ENCODE measurements at places on chromosomes 7 and 10. TPM values are rescaled to one million over a fixed set of nuclear protein-coding genes. Genes with fewer than 3 reads are reported as not detected.

The PITX3 gene
- 6.5 TPM for total RNA-seq

The PRXL2A gene
- not detected for total RNA-seq

The CYP2C19 gene
- not detected for total RNA-seq

The UBE2D1 gene
- total RNA-seq = 18.5 TPM

The GBX1 gene
- not detected for total RNA-seq

The PNLIPRP2 gene
- not detected for total RNA-seq

The TUBB8 gene
- total RNA-seq = not detected

DNA sequence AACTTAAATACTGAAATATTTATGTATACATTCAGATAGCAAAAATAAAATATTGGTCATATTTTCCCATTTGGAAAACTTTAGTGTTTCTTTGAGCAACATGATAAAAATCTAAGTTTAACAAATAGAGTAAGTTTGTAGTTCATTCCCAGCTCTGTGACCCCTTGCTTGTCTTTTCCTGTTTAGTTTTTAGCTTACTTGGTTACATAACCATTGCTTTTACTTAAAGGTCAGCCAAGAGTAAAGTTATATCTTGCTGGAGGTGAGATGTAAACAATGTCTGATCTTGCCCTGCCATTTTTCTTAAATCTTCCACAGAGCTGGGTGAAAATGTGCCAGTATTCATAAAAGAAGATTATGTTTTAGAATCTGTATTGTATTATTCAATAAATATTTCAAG is 46.7 kb upstream of the MDFIC start:
- no peak for DNase-seq

DNA sequence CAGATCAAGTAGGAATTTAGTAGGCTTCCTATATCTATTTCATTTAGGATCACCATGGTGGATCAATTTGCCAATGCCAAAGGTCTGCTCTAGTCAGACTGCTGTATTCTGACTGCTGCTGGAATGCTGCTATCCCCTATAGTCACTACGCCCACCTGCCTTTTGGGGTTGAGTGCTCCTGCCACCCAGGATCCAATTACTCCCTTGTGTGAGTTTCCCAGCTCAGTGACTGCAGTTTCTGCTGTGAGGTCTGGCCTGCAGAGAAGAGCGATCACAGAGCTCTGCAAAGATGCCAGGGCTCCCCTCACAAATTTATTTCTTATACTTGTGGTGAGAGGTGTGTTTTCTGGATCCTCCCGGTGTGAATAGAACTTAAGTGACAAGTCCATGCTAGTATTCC is 88.1 kb upstream of the FOXI2 start:
- DNase-seq = no peak

GRCh38 chr7:130024390-130024789 is 26.8 kb downstream of the ZC3HC1 start:
- DNase-seq = no peak

DNA sequence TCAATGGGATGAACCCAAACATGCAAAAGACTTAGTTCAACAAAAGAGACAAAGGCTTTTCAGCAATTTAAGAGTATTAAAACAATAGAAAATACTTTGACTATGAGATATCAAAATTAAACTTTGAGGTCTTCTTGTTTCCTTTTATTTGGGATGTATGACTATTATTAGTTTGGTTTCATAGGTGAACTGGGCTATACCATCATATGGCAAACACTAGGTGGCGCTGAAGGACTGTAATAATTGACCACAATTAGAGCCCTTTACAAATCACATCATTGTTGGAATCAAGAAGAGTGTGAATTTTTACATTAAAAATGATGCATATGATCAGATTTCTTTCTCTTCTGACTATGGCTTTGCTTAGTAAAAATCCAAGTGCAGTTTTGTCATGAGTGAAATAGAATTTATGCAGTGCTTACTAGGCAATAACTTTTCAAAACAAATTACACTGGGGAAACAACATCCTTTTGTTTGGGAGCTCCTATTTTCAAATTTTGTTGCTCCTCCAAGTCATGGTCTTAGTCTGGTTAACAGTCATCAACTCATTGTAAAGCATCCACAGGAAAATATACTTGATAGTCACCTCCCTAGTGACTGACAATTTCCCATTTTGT is 14.7 kb upstream of the NXPH1 start:
- DNase-seq = peak; percentile 65

- no peak for DNase-seq
Observed at GRCh38 chr7:495326-495725, 24.3 kb downstream of the PDGFA start.

- DNase-seq = no peak
Observed at GRCh38 chr7:158056761-158057160, 530.9 kb downstream of the PTPRN2 start.

GRCh38 chr7:129471402-129471827 is 30.9 kb upstream of the SMKR1 start:
- DNase-seq = peak; percentile 34

GRCh38 chr7:152762056-152762455 is 2.5 kb downstream of the ACTR3B start:
- DNase-seq = no peak

DNA sequence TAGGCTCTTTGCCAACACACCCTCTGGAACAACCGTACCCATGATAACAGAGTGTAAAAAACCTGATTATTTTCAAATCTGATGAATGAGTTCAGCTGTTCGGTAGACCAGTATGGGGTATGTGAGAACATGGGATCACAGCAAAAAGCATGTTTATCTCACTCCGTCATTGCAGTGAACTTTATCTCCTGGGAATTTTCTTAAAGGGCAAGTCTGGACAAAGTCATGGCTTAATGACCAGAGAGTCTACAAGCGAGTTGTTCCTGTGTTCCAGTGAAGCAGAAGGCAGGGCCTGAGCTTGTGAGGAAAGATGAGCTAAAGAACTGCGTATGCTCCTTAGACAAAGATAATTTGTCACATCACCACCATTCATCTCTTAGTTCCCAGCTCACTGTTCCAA is 219.7 kb downstream of the TRIL start:
- peak; percentile 83 for DNase-seq

GRCh38 chr7:157904866-157905570 is 568.2 kb downstream of the DNAJB6 start:
- DNase-seq = no peak

- DNase-seq = peak; percentile 75
Observed at GRCh38 chr7:151366880-151367222, 25.2 kb downstream of the NUB1 start.

- no peak for DNase-seq
Observed at GRCh38 chr7:75691793-75692543, 46.8 kb downstream of the HIP1 start.
